Stimulated activated CD4-positive, alpha-beta T cell treated with anti-CD3 and anti-CD28 coated beads, Interleukin-12 subunit alpha, Interleukin-12 subunit beta, amount 100 ng/mL, for 24 hours (primary cell): ENCODE measurements at places on chromosomes 3 and 15.
A peak's percentile ranks its signal among the peaks of the same experiment; 100 is the strongest.

GRCh38 chr15:75067123-75067830 is 43.9 kb downstream of the PPCDC start:
- DNase-seq = peak; percentile 18

- no peak for DNase-seq
Observed at GRCh38 chr3:172559020-172559419, 35.8 kb upstream of the TNFSF10 start.

- no peak for DNase-seq
Observed at GRCh38 chr15:66911131-66911700, 154.2 kb upstream of the SMAD3 start.

- DNase-seq = no peak
Observed at GRCh38 chr15:90367576-90367975, 15.5 kb downstream of the ZNF774 start.

- no peak for DNase-seq
Observed at GRCh38 chr3:186182850-186183249, 74.0 kb upstream of the ETV5 start.
